Right kidney (tissue), 9 donors: ENCODE measurements at places on chromosomes 4 and X.

DNA sequence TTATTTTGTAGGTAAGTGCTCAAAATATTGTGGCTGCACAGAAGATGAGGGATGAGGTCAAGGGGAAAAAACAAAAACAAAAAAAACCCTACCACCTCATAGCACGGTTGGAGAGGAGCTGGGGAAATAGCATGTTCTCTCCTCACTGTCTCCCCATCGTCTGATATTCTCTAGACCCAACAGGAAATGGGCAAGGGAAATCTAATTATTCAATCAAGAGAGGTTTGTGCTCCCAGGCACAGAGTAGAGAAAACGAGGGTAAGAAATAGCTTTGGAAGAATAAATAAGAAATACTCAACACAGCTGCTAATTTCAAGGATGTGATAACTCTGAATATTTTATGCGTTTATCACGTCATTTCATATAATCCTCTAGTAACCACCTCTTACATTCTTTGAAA, 619.2 kb upstream of the GNPDA2 start:
- no peak for DNase-seq

DNA sequence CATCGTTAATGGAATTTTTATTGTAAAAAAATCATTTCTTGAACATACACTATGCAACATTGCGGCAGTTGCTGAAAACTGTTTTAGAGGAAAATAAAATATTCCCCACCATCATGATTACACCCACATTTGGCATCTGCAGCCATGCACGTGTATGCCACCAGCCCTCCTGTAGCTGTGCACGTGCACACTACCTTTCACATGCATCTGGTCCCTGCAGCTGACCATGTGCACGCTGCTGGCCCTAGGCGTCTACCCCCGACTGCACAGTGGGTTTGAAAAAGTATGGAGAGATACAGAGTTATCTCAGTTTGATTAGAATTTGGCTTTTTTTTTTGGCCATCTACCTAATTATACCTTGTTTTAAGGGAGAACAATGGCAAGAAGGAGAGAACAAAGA, 569.8 kb upstream of the IGFBP7 start:
- DNase-seq = no peak

DNA sequence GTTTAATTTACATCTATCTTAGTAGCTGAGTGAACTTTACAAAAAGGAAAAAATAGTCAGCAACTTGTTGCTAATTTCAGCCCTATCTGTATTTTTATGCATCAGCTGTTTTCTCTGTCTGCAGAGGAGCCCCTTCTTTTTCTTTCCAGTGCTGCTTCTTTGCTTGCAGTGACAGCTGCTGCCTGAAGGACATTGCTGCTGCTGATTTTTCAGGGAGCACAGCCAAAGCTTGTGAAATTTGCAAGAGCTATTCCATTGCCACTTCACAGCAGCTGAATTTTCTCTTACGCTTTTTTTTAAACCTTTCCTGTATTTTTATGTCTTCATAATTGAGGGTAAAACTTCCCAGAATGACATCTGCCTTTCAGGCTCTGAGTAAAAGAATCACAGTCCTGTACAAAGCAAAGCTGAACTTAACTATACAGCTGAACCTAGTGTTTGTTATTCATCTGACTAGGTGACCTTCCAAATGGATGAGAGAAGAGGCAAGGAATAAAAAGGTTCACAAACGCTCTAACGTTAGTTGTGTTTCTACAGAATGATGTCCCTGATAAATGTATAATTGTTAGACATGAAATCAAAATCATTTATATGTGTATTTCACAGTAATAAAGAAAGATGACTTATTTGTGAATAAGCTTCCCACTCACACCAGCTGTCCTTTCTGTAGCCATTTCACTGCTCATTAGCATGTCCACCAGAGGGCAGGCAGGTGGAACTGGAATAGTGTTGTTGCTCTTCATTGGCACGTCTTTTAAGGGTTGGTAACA, 541.4 kb downstream of the ADGRL3 start:
- DNase-seq = peak; percentile 15

DNA sequence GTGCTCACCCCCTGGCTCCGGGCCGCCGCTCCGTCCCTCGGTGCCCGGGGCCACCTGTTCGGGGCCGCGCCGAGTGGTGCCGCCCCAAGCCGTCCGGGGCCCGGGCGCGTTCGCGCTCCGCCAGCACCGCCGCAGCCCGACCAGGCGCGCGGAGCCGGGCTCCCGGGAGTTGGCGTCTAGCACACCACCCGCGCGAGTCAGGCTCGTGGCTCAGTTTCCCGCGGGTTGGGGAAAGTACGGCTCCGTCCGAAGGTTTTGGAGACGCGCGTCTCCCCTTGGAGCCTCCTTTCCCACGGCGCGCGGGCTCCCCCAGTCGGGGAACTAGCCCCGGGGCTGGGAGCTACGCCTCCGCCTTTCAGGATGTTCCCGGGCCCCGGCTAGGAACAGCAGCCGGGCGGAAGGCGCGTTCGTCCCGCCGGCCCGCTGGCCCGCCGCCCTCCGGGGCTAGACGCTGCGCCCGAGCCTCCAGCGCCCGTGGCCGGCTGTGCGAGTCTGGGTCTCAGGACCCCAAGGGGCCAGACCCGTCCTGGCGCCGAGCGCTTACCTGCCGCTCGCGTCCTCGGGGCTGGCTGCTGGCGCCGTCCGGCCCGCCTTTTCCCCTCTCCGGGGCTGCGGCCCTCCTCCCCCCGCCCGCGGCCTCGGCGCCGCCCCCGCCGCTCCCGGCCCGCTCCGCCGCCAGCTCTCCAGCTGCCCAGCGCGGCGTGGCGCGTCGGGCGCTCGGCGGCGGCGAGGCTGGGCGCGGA, at the start of gene ADGRG2:
ADGRG2 (minus strand) TSS at position 571 of the 743 bp plus-strand sequence. CDS start 53,634 bp downstream, outside the sequence.
- peak; percentile 75 for DNase-seq

- no peak for DNase-seq
Observed at GRCh38 chr4:66728280-66728679, 817.0 kb downstream of the CENPC start.

- no peak for DNase-seq
Observed at GRCh38 chr4:89949782-89950387, 55.2 kb downstream of the MMRN1 start.
